ENCODE measurements at places on chromosomes 2 and 18. TPM values are rescaled to one million over a fixed set of nuclear protein-coding genes. Genes with fewer than 3 reads are reported as not detected.

Gene QPCT
- 0.66 TPM for total RNA-seq

Gene STARD6
- not detected for total RNA-seq

DNA sequence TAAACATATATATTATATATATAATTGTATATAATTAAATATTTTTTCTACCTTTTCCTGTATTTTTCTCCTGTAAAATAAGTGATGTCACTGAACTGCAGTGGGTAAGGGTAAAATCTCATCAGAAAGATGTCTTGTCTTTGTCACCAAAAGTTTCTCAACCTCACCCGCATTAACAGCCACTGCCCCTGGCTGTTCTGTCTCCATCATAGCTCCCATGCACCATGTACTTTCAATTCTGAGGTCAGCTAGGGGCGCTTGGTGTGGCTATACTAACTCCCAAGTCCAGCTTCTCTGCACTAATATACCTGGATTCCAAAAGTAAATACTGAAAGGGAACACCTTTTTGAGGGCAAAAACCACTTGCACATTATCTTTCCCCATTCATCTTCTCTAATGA lies 46.6 kb downstream of the MAP2 start:
- no peak for DNase-seq

- peak; percentile 54 for DNase-seq
Observed at GRCh38 chr2:96801005-96801785, 14.9 kb upstream of the CNNM3 start.

DNA sequence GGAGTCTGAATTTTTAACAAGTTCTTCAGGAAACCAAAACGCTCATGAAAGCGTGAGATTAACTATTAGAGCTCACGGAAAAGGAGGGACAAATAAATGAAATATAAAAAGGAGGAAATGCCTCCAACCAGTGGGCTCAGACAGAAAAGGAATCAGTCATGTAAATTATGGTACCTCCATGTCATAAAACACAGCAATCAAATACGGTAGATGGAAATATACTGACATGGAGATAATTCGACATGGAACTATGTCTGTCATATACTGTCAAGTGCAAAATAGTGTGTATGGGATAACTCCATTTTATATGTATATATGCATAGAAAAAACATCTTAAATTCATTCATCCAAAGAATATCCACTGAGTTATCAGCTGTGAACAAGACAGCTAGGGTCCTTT lies 25.9 kb upstream of the CTLA4 start:
- DNase-seq, result no peak

DNA sequence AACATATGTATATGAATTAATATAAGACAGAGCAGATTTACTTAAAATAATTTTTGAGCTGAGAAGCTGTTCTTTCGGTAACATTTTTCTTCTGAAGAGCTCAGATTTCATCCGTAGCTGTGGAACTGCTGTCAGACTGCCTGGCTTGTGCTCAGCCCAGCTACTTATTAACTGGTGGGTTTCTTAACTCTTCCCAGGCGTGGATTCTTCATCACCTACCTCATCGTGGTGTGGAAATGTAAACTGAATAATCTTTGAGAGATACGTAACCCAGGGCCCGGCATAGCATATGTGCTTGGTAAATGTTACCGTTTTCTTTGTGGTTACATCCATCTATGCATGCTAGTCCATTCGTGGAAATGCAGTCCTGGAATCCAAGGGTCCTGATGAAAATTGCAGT lies 145.0 kb downstream of the MCFD2 start:
- no peak for DNase-seq

All from naive thymus-derived CD4-positive, alpha-beta T cell (primary cell).